Regular cardiac myocyte (primary cell): ENCODE measurements at places on chromosomes 7 and 10. TPM values are rescaled to one million over a fixed set of nuclear protein-coding genes. Genes with fewer than 3 reads are reported as not detected.

The PLPP4 gene
- total RNA-seq, result 15.0 and 20.0 TPM in 2 replicates

The LRRD1 gene
- total RNA-seq, result under 0.01 TPM in 2 replicates

The AGMO gene
- 5.9 and 6.2 TPM in 2 replicates for total RNA-seq

The AKR1C8 gene
- not detected in 2 replicates for total RNA-seq

The CPVL gene
- total RNA-seq, result 0.58 TPM in 1 of 2 replicates, not detected in the other

The SLC29A3 gene
- 0.96 and 1.7 TPM in 2 replicates for total RNA-seq

The DOCK1 gene
- total RNA-seq, result 56.9 and 77.5 TPM in 2 replicates

The ST7 gene
- 25.5 and 25.7 TPM in 2 replicates for total RNA-seq

The C10orf143 gene
- 0.56 and 1.2 TPM in 2 replicates for total RNA-seq

The DNAJC30 gene
- total RNA-seq, result 1.7 and 3.6 TPM in 2 replicates

The ITPRID1 gene
- total RNA-seq, result not detected in 2 replicates

The SPDYE8 gene
- not detected in 2 replicates for total RNA-seq

The CPA5 gene
- total RNA-seq, result not detected in 2 replicates

The MRLN gene
- not detected in 2 replicates for total RNA-seq

The CYP3A4 gene
- not detected in 2 replicates for total RNA-seq

The ATG9B gene
- total RNA-seq, result under 0.01 and 2.0 TPM in 2 replicates

The PTF1A gene
- not detected in 2 replicates for total RNA-seq

The ASB10 gene
- not detected in 2 replicates for total RNA-seq

The ABCC2 gene
- total RNA-seq, result 0.19 and 0.28 TPM in 2 replicates

The PNLIPRP1 gene
- not detected in 2 replicates for total RNA-seq

The MEIG1 gene
- total RNA-seq, result not detected in 2 replicates

The CYP2E1 gene
- 0.19 and 0.28 TPM in 2 replicates for total RNA-seq

The ANKRD26 gene
- total RNA-seq, result 9.0 and 9.6 TPM in 2 replicates

The MBL2 gene
- not detected in 2 replicates for total RNA-seq

The NXPH1 gene
- not detected in 2 replicates for total RNA-seq

The INTS15 gene
- 6.7 and 9.0 TPM in 2 replicates for total RNA-seq

The CHAT gene
- not detected in 2 replicates for total RNA-seq

The TMEM273 gene
- total RNA-seq, result 0.58 and 4.2 TPM in 2 replicates

The EGFR gene
- total RNA-seq, result 44.5 and 47.2 TPM in 2 replicates

The TRIM50 gene
- total RNA-seq, result not detected in 2 replicates

The BTBD16 gene
- total RNA-seq, result under 0.01 TPM in 1 of 2 replicates, not detected in the other

The ANXA8 gene
- total RNA-seq, result 0.19 and 0.28 TPM in 2 replicates

The RGR gene
- not detected in 2 replicates for total RNA-seq

The RAB11FIP2 gene
- 12.1 and 13.2 TPM in 2 replicates for total RNA-seq

The TMEM130 gene
- total RNA-seq, result 0.38 and 0.56 TPM in 2 replicates

The MUC3A gene
- total RNA-seq, result not detected in 2 replicates

The ALDH18A1 gene
- 182 and 200 TPM in 2 replicates for total RNA-seq

The NKX1-2 gene
- not detected in 2 replicates for total RNA-seq

The AKR1C4 gene
- not detected in 2 replicates for total RNA-seq

The RNF133 gene
- total RNA-seq, result 0.19 and 0.28 TPM in 2 replicates

The TMEM213 gene
- total RNA-seq, result not detected in 2 replicates

The HIF1AN gene
- 10.7 and 13.0 TPM in 2 replicates for total RNA-seq

The PON1 gene
- total RNA-seq, result not detected in 2 replicates

The SLC26A5 gene
- not detected in 2 replicates for total RNA-seq

The OR13A1 gene
- total RNA-seq, result not detected in 2 replicates

The BICC1 gene
- 92.6 and 161 TPM in 2 replicates for total RNA-seq

The GJD4 gene
- not detected in 2 replicates for total RNA-seq

The CRTAC1 gene
- total RNA-seq, result under 0.01 and 0.28 TPM in 2 replicates

The SFTPA1 gene
- total RNA-seq, result not detected in 2 replicates

The RARRES2 gene
- total RNA-seq, result 1.3 and 25.4 TPM in 2 replicates

The CEP55 gene
- 8.7 and 74.0 TPM in 2 replicates for total RNA-seq
